ENCODE measurements at places on chromosomes 4 and X.

DNA sequence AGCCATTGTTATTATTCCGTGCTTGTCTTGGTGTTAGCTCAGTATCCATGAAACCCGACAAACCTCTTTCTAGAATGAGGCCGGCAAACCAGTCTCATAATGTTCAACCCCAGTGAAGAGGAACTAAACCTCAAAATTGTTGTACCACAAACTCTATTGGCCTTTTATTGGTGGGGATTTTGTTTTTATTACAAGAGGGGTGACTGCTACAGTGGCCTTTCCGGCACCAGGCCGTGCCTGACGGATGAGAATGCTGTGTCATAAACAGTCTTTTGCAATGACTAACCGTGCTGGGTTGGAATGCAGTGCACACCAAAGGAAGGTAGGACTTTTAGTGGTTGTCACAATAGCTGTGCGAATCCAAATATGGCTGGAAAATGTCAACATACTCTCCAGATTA lies 60.8 kb downstream of the SHROOM2 start:
- DNase-seq, result no peak

DNA sequence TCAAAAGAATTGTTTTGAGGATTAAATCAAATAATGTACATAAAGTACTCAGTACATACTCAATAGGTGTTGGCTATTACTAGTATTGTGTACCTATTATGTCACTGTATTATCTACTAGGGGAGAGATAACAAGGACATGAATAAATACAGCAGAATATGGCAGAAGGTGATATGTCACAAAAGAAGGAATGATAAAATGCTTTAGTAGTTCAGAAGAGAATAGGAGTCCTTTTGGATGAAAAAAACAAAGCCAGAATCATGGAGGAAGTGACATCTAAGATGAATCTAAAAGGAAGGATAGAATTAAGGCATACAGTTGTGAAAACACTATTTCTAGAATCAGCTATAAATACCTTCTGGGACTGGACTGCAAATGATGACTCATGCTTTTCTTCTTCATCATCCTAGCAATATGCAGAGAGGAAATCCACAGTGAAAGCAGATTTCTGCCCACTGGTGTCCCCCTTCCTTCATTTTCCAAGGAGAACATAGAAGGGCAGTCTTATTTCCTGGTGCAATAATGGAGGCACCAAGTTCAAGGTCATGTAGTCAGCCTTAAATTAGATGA lies 98.7 kb downstream of the GLUD2 start:
- no peak for DNase-seq

GRCh38 chrX:152537373-152537772 lies 86.3 kb upstream of the GABRA3 start:
- DNase-seq, result no peak

- DNase-seq, result no peak
Observed at GRCh38 chr4:53616219-53616618, 24.9 kb upstream of the LNX1 start.

DNA sequence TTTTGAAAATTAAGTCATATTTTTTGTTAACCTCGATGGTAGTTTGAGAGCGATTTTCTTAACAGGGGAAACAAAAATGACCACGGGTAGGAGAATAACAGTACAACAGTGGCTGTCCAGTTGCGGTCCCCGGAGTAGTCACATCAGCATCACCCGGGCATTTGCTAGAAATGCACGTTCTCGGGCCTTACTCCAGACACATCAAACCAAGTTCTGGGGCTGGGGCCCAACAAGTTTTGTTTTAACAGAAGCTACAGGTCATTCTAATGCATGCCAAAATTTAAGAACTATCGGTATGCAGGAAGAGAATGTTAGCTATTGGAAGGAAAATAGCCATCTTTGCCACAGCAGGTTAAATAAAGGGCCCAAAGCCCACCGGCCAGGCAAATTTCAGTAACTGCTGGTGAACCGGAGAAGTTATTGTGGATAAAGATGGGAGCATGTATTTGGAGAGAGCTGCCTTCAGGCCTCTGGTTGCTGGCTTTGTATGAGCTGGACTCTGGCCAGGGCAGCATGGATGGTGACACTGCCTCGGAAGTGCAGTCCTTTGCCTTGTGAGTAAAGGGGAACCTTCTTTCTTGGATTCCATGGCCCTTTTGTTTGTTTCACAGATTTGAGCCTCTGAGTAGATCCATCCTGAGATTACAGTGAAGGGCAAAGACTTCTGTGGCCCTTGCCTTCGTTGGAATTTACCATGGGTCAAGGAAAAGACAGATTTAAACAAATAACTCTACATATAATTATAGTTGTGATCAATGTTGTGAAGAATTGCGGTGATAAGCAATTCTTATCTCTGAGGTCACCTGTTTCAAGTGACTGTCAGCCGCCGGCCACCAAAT lies 62.1 kb downstream of the TBC1D14 start:
- DNase-seq, result no peak

GRCh38 chr4:1410491-1411325 lies 4.5 kb upstream of the NKX1-1 start:
- DNase-seq, result peak; percentile 8

GRCh38 chr4:54187148-54187547 lies 41.9 kb upstream of the PDGFRA start:
- no peak for DNase-seq

- DNase-seq, result no peak
Observed at GRCh38 chr4:53196882-53197771, 168.7 kb downstream of the SCFD2 start.

GRCh38 chr4:173253561-173253960 lies 80.6 kb downstream of the HMGB2 start:
- DNase-seq, result no peak

GRCh38 chrX:140346729-140347128 lies 158.1 kb downstream of the SOX3 start:
- no peak for DNase-seq

- no peak for DNase-seq
Observed at GRCh38 chr4:2297606-2298531, 36.0 kb upstream of the MXD4 start.

DNA sequence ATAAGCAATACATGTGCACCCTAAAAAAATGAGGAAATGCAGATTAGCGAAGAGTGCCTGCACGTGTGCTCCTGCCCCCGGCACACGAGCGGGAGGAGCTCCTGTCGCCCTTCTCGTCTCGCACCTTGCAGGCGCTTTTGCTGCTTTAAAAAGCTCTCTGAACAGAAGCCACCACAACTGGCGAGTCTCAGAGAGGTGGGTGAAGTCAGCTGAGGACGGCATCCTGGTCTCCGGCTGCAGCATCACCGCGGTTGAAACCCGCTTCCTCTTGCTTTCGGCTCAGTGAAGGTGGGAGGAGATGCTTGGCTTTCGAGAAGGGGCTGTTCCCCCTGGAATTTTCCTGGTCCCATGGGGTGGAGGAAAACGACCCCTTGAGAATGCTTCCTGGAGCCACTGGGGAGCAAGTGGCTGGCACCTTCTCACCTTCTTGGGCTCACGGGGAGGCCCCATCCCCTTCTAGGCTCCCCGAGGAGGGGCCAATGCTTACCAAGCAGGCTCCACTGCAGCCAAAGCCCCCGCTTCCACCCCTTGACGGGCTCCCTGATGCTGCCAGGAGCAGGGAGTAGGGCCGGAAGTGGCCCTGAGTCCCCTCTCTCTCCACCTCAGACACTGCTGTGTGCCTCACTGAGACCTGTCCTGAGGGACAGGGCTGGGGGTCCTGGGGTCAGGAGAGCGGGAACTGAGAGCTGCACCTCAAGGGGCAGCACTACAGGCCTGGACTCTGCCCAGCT lies 29.2 kb upstream of the MXD4 start:
- DNase-seq, result peak; percentile 60

DNA sequence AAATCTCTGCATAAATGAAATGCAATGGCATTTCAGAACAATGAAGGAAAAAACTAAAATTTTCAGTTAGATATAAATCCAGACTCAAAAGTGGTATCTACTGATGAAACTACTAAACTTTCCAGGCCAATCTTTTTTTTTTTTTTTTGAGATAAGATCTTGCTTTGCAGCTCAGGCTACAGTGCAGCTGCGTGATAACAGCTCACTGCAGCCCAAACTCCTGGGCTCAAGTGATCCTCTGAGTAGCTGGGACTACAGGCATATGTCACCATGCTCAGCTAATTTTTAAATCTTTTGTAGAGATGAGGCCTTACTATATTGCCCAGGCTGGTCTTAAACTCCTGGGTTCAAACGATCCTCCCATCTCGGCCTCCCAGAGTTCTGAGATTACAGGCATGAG lies 1228.2 kb upstream of the ADGRL3 start:
- no peak for DNase-seq

DNA sequence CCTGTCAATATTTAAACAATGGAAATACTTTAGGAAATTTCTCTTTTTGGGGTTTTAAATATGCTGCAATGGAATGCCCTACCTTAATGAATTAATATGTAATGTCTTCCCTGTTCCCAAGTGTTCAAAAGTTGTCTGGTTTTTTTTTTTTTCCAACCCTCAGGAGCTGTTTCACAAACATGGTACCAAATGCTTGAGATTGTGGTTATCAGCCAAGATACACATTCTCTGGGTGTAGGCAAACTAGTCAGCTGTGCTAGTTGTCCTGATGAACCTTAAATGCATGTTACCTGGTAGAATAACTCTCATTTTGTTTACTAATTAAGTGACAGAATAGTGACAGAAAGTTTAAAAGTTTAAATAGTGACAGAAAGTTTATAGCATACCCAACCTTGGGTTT lies 50.7 kb downstream of the FHL1 start:
- no peak for DNase-seq

GRCh38 chrX:69153060-69153730 lies 12.1 kb downstream of the PJA1 start:
- DNase-seq, result no peak

DNA sequence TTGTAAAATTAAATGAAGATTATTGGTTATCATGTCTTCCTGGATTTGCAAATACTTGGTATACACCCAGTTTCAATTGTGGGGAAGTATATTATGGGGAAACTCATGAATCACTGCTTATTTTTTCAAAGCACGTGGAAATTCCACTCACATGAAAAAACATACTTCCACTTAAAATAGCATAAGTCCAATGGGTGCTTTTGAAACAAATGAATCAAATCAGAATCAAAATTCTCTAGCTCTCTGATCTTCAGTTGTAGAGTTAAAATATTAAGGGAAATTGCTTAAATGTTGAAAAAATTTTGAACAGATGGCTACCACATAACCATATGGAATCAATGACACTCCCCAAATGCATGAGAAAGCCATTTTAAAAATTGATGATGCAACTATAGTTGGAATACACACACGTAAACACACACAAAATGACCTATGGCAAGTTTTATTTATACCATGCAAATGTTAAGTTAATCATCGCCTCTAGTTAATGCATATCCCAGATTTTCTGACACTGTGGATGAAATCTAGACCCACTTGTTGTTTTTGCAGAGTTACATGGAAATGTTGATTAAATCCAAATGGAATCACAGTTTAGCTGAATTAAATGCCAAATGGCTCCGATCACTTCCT lies 93.2 kb downstream of the ARSF start:
- no peak for DNase-seq

- no peak for DNase-seq
Observed at GRCh38 chr4:22021106-22021505, 72.5 kb upstream of the KCNIP4 start.

- no peak for DNase-seq
Observed at GRCh38 chr4:87911252-87911774, 64.2 kb upstream of the SPP1 start.

GRCh38 chr4:98786866-98787265 lies 128.5 kb upstream of the TSPAN5 start:
- DNase-seq, result no peak

DNA sequence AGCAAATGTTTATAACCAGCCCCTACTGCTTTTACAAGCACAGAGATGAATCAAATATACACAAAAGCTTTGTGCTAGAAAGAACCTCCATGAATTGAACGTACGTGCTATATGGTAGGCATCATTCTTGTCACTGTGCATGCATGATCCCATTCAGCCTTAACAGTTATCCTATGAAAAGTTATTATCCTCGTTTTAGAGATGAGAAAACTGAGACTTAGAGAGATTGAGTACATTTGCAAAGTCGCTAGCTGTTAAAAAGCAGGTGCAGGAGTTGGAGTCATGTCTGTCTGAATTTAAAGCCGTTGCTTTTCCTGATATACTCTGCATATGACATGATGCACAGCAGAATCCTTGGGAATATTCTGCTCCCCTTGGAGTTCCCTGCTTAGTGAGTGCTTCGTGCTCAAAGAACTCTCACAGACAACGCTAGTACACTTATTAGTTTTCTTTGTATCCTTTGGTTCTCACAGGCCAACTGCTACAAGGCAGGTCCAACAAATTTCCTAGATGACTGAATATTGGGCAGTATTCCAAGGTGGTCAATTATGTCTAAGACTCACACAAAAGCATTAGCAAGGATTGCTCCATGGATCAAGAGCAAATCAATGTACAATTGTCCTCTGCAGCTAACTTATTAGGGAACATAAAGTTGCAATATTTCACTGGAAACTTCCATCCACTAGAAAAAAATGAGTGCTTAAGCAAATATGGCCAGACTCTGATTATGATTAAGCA lies 42.8 kb upstream of the TRIM2 start:
- no peak for DNase-seq

GRCh38 chr4:169492436-169493163 lies 119.8 kb downstream of the NEK1 start:
- peak; percentile 14 for DNase-seq

- no peak for DNase-seq
Observed at GRCh38 chr4:64417974-64418373, 8.7 kb upstream of the TECRL start.

DNA sequence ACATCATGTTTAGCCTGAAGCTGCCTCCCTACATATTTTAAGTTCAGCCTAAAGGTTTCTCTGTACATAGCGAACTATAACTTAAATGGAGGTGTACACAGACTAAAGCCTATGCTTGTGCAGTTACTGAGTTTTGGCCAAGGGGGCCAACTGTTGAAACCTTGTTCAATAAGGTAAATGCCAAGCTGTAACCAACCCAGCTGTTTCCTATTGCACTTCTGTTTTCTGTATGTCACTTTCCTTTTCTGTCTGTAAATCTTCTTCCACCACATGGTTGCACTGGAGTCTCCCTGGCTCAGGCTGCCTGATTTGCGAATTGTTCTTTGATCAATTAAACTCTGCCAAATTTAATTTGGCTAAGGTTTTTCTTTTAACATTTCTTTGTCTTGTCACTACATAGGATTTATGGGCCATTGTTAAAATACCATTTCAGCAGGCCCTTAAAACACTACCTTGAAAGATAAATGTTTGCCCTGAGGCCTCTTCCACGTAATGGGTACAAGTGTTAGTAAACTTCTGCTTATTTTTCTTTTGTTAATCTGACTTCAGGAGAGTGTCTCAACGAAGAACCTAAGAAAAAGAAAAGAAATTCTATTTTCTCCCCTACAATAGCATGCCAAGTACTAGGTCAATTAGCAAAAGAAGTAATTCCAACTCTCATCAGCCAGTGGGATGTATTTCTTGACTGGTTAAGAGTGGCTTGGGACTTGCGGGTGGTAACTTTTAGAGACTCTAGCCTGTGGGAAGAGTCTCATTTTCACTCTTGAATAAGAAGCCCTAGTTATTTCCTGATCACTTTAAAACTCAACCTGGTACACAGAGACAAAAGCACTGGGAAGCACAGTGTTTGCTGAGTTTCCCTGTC lies 45.7 kb upstream of the PRSS12 start:
- no peak for DNase-seq
